ENCODE measurements at places on chromosomes 3 and 15. TPM values are rescaled to one million over a fixed set of nuclear protein-coding genes. Genes with fewer than 3 reads are reported as not detected.

DNA sequence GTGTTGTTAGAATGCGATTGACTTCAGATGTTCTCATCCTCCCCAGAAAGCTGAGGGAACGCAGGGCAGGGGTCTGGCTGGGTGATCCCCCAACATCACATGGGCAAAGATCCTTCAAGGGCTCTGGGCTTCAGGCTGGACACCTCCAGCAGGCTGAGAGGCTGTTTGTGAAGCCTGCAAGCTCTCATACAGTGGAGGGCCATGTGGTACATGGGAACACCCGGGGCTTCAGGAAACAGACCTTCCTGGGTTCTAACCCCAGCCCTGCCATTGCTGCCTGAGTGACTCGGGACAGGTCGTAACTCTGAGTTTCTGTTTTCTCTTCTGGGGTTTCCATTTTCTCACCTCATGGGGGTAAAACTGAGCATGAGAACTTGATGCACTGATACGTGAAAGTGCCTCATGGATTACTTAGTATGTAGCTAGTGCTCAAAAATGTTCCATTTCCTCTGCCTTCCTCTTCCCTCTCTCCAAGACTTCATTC is 81.2 kb downstream of the TLE3 start:
- no peak for DNase-seq

DNA sequence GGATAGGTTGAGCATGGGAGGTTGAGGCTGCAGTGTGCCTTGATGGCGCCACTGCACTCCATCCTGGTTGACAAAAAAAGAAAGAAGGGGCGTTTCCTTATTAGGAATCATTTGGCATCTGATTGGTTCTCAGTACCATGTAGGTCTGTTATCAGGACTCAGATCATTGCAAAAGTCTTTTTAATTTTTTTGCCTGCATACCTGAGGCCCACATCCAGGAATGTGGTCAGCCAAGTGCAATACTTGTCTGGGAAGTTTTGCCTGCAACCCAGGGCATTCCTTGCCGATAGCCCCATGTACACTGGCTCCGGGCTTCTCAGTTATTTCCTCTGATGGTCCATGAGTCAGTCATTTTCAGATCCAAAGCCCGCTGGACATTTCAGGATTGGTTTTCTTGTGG is 50.1 kb upstream of the CRTC3 start:
- no peak for DNase-seq

GRCh38 chr3:29083676-29084075 is 197.2 kb upstream of the RBMS3 start:
- DNase-seq = no peak

DNA sequence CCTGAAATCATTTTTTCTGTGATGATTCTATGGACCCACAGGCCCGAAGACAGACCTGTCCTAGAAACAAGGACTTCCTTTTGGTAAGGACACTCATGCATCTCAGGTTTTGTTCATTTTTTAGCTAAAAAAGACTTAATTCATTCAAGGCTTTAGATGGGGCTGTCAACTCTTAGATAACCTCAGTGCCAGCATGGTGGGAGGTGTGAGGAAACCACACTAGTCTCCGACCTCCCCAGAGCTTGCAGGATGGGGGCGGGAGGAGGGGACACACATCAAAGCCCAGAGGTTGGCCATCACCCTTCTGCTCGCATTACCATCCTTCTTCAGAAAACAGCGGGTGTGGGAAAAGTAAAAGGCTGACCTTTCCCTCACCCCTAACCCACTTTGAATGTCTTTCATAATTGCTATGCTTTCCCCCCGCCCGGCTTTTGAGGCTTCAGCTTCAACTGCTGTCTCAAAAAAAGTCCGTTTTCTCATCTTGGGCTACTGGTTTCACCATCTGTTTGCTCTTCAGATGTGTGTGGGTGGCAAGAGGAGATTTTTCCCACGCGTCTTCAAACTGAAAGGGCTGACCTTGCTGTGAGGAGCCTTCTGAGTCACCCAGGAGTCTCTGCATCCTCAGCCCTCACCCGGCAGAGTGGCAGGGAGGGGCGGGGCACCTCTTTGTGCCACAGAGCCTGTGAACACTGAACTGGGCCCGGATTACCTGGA is 27.6 kb upstream of the CXCR6 start:
- no peak for DNase-seq

DNA sequence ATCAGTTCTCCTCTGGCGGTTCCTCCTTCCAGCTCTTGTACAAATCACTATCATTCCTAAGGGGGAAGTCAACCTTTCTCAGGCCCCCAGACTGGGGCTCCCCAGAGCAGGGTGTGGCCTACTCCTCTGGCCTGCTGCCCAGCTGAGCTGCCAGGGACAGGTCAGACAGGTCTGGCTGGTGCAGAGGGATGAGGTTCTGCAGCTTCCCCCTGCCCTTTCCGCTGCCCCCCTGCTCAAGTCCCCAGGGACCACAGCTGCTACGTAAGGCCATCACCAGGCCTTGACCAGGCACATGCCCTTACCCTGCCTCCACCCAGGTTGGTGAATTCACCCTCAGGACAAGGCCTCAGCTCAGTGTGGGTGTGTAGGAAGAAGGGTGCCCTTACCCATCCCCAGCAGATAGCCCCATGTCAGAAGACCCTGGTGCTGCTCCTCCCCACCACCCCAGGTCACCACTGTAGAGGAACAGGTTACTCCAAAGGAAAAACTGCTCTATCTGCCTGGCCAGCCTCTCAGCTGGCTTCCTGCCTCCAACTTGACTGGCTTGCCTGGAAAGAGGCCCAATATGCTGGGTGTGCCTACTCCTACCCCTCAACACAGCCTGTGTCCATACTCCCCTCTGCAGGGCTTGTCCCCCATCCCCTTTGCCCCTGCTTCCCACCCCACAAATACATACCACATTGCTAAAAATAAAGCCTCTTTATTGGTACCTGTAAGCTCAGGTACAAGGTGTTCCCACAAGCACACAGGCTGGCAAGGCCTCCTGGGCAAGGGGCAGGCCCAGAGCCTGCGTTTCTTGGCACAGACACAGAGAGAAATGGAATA is 12.0 kb downstream of the CSRNP1 start:
- no peak for DNase-seq

- DNase-seq = no peak
Observed at GRCh38 chr3:168040607-168041208, 55.0 kb downstream of the GOLIM4 start.

- no peak for DNase-seq
Observed at GRCh38 chr15:68235022-68235421, 5.5 kb upstream of the CLN6 start.

GRCh38 chr3:151560738-151561137 is 99.9 kb upstream of the IGSF10 start:
- DNase-seq = no peak

DNA sequence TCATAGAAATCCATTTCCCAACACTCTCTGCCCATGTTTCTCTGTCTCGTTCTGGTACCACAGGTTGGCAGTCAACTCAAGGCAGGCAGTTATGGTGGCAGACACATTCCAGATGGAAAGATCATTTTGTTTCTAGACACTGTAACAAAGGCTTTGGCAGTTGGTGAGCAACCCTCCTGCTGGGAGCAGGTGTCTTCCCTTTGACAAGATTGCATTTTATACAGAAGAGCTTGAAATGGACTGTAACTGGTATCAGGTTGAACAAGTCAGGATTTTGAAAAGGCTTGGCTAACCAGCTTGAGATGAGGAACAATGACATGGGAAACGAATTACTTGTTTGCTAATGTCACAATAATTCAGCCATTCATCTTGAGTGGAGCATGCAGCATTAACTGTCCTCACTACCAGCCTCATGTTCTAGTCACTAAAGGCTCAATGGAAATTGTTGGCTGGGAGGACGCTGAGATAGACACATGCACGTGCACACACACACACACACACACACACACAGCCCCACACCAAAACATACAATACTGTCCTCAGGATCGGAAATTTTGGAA is 170.0 kb downstream of the SEMA6D start:
- no peak for DNase-seq

DNA sequence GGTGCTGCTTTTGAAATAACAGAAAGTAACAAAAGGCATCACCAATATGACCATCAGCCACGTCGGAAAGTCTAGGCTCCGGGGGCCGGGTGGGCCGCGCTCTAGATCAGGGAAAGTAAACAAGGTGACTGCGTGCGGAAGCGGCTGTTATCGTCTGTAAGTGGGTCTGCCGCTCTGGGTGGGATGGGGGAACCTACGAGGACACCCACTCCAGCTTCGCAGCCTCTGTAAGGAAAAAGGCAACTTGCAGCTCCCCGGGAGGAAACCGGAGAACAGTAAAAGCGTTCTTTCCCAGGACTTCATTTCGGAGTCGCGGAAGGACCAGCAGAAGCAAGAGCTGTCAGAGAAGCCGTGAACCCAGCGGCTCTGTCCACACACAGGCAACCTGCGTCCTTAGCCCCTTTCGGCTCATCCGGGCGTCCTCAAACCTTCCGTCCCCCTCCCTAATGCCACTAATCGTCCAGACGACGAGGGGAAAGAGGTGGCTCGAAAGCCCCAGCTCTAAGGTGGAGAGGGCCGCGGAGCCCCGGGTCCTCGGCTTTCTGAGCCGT is 461 bp downstream of the XRN1 start:
- no peak for DNase-seq

DNA sequence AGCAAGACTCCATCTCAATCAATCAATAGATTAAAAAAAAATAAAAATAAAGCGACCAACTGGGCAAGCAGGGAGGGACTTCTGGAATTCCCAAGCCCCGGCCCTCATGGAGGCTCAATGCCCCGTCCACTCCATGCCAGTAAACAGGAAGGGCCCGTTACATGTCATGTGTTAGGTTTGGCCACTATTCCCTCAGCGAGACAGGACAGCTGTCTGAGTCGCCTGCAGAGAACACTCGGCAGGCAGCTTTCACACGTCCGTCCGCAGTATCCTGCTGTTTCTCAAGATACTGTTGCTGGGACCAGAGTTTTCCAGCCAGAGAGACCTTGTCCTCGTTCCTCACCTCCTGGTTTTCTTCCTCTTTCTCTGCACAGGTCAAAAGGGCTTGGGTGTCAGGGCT is 18.0 kb downstream of the TMEM44 start:
- no peak for DNase-seq

Gene TMOD2
- total RNA-seq = 15.8 TPM

Gene CD200
- 59.1 TPM for total RNA-seq

Gene COL8A1
- total RNA-seq = 157 TPM

Gene EPHA3
- total RNA-seq = 15.3 TPM

Gene CHRNA5
- total RNA-seq = 3.1 TPM

Gene SUCNR1
- 2.4 TPM for total RNA-seq

Gene LRRC3B
- total RNA-seq = not detected

Gene OR5K3
- total RNA-seq = not detected

Gene TRPM1
- not detected for total RNA-seq

Gene IL16
- 22.7 TPM for total RNA-seq
